ENCODE measurements at places on chromosomes 4 and X.

- no peak for DNase-seq
Measured at GRCh38 chr4:74583757-74584156, 138.8 kb downstream of the AREG start.

- no peak for DNase-seq
Measured at GRCh38 chr4:36310216-36310615, 28.8 kb downstream of the DTHD1 start.

GRCh38 chr4:103443324-103443723 is 245.2 kb upstream of the CENPE start:
- DNase-seq, result peak; percentile 33

GRCh38 chrX:30576881-30577280 is 685 bp downstream of the TASL start:
- DNase-seq, result peak; percentile 1

DNA sequence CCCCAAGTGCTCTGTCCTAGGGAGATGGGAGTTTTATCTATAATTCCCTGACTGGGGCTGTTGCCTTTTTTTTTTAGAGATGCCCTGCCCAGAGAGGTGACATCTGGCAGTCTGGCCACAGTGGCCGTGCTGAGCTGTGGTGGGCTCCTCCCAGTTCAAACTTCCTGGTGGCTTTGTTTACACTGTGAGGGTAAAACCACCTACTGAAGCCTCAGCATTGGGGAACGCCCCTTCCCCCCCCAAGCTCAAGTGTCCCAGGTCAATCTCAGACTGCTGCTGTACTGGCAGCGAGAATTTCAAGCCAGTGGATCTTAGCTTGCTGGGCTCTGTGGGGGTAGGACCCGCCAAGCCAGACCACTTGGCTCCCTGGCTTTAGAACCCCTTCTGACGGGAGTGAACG is 38.3 kb upstream of the CBLL2 start:
- no peak for DNase-seq

GRCh38 chr4:4256799-4257198 is 8.8 kb upstream of the TMEM128 start:
- DNase-seq, result no peak

GRCh38 chrX:150465326-150465725 is 102.2 kb downstream of the MAMLD1 start:
- no peak for DNase-seq

GRCh38 chrX:129091097-129091496 is 432.2 kb downstream of the SMARCA1 start:
- DNase-seq, result no peak

- peak; percentile 87 for DNase-seq
Measured at GRCh38 chr4:3791910-3792542, 25.8 kb downstream of the ADRA2C start.

DNA sequence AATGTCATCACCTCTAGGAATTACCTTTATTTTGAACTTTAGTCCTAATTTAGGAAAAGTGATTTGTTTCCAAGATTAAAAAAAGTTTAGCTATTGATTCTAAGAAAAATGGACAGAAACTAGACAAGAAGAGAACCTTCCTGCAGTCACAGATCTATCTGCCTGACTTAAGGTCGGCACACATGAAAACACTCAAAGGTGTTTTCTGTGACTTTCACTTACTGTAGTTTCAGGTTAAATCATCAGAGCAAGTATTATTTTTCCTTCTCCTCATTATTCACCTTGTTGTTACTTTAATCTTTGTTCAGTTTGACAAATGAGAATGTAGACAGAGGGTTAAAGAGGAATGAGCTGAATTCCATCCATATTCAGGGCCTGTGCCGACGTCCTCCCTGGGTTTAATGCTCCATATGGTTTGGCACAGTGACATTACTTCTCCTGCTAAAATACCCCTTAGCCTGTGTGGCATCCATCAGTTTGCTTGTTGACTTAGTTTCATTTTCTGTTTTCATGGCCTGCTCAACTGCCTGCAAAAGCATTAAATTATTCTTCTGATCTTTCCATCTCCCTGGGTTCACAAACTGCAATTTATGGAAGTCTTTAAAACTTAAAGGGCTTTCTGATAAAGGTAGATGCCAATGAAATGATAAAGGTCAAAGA is 352.7 kb downstream of the NKX6-1 start:
- DNase-seq, result no peak

DNA sequence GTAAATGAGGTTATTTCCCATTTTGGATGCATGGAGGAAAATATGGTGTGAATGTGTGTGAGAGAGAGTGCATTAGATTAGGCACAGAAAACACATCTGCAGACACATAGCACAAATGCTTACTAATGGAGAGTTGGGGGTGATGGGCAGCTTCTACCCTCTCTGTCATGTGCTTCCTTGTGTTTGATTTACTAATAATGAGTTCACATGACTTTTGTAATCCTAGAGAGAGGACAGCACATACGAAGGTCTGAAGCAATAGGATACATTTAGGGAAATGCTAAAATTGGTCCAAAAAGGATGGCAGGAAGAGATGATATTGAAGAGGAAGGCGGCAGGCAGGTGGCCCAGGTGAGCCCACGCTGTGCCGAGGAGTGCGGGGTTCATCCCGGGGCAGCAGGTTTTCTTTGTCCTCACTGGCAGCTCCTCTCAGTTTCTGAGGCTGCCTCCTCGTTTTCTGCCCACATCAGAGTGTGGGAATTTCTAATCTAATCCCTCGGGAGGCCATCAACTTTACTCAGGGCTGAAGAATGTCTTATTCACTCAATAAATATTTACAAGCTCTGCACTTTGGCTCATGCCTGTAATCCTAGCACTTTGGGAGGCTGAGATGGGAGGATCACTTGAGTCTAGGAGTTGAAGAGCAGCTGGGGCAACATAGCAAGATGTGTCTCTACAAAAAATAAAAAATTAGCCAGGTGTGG is 15.9 kb upstream of the MAP9 start:
- no peak for DNase-seq

- DNase-seq, result no peak
Measured at GRCh38 chrX:44017676-44018075, 44.5 kb upstream of the NDP start.

- DNase-seq, result no peak
Measured at GRCh38 chr4:143364063-143364462, 27.4 kb downstream of the GAB1 start.

DNA sequence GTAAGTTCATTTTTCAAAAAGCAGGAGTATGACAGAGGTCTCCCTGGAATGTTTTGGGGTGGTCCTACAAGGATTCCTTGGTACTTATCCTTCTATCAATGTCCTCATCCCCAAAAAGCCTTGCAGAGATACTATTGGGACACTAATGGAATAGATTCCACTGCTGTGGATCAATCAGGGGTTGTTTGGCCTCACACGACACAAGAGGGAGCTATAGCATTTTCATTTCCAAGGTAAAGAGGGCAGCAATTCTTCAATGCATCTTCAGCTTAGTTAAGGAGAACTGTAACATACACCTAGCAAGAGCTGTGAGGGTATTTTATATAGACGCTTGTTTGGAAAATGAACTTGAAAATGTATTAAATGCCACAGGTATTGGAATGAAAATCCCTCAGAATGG is 50.9 kb downstream of the USP26 start:
- no peak for DNase-seq

DNA sequence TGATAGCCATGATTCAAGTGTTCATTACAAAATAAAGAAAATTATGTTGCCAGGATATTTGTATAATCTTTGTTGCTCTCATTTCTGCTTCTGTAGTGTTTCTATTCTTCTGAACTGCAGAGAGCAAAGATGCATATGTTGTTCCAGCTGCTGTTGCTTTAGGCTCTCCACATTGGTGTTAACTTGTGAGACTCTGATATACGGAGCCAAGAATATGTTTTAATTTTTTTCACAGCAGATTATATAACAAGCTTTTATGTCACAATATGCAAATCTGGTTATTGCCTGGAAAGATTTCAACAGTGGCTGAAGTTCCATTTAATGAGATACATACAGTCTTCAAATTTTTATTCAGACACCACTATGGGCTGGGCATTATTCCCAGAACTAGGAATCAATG is 655.0 kb downstream of the GRXCR1 start:
- DNase-seq, result no peak

DNA sequence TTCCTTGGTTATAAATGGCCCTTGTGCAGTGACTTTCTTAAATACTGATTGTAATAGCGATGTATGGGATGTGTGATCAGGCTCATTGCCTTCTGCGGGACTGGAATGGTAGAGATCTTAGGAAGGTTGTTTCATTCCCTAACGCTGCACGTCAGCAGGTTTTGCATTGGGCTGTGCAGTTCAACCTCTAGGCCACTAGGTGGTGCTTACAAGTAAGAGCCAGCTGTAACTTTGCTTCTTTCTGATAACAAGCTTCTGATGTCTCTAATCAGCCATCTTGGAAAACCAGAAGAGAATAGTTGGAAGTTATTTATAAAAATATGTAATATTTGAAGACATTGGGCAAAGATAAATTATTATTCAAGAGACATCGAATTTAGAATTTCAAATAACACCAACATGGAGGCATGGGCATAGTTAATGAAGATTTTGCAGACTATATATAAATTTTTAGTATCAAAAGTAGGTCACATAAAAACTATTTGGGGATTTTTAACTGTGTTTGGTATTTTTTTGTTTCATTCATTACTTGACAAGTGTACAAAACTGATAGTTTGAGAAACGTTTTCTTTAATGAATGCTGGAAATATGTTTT is 339.7 kb upstream of the PCDH7 start:
- DNase-seq, result peak; percentile 29

- DNase-seq, result no peak
Measured at GRCh38 chr4:3410401-3411135, 31.2 kb upstream of the HGFAC start.

DNA sequence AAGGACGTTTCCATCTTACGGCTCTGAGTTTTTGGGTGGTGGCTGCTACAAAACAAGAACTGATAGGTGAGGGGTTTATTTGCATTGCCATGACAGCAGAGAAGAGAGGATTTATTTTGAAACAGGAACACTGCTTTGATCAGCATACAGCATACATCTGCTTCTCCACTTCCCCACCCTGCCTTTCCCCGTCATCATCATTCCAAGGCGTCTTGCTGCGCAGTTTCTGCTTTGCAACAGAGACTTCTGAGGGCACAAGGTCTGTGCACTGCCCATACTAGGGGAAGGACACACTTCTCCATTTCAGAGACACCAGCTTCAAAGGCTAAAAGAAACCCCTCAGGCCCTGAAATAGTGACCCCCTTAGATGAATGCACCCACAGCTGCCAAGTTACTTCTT is 19.1 kb downstream of the STARD8 start:
- DNase-seq, result no peak
